ENCODE measurements at places on chromosomes 16 and 17. TPM values are rescaled to one million over a fixed set of nuclear protein-coding genes. Genes with fewer than 3 reads are reported as not detected.

IRX6 gene
- total RNA-seq: 3.6 TPM

TMEM98 gene
- 138 TPM for total RNA-seq

EXOC3L1 gene
- total RNA-seq: 1.1 TPM

MEOX1 gene
- total RNA-seq: 2.6 TPM

NUFIP2 gene
- total RNA-seq: 35.8 TPM

STH gene
- total RNA-seq: not detected

HP gene
- 61.9 TPM for total RNA-seq

CEP20 gene
- total RNA-seq: 31.8 TPM

NRN1L gene
- 1.4 TPM for total RNA-seq

LHX1 gene
- total RNA-seq: not detected

TM4SF5 gene
- not detected for total RNA-seq

HCRT gene
- not detected for total RNA-seq

- H3K4me1 ChIP-seq: no peaks in the 10 kb centered on the region
- no peak overlapping the region for H3K27ac ChIP-seq
- H3K27me3 ChIP-seq: no peaks in the 10 kb centered on the region
- no peaks in the 10 kb centered on the region for H3K36me3 ChIP-seq
- DNase-seq: no peak
These were observed 150.3 kb downstream of the AATF start for GRCh38 chr17:37098910-37099664.

DNA sequence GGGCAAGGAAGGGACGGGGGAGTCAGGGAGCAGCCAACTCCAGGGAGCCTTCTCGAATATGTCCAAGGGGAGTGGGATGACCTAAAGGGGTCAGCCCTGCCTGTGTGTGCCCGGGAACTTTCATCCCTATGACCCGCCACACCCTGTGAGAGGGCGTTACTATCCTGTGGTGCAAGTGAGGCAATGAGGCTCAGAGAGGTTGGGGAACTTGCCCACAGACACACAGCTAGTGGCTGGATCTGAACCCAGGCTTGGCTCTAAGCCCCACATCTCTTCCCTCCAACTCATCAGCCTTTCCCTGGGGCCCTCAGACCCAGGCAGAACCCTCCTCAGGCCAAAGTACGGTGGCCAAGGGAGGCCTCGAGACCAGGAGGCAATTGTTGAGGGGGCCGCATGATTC, 23.2 kb downstream of the JUP start:
- no peaks in the 10 kb centered on the region for H3K27me3 ChIP-seq
- DNase-seq: no peak
- no peaks in the 10 kb centered on the region for H3K4me1 ChIP-seq

DNA sequence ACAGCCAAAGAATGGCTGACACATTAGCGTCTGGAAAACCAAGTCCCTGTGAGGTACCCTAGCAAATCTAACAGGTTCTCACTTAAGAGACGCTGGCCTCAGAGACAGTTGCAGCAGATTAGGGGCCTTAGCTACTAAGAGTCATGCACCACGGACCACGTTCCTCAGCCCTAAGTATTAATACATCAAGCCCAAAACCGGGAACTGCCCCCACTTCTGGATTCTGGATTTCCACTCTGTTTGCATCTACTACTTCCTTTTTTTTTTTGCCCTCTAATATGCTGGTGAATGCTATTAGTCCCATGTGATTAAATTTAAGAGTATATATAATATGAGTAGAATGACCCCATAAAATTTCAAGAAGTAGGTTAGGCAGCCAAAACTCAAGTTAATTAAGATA, 775 bp upstream of the TERB1 start:
- no peaks in the 10 kb centered on the region for H3K36me3 ChIP-seq
- no peak overlapping the region for H3K27ac ChIP-seq
- no peaks in the 10 kb centered on the region for H3K4me1 ChIP-seq

GRCh38 chr17:13646969-13647542, 45.3 kb upstream of the HS3ST3A1 start:
- no peaks in the 10 kb centered on the region for H3K27me3 ChIP-seq
- no peak overlapping the region for H3K4me3 ChIP-seq
- DNase-seq: no peak
- H3K27ac ChIP-seq: no peak overlapping the region
- no peaks in the 10 kb centered on the region for H3K4me1 ChIP-seq
- H3K36me3 ChIP-seq: no peaks in the 10 kb centered on the region

DNA sequence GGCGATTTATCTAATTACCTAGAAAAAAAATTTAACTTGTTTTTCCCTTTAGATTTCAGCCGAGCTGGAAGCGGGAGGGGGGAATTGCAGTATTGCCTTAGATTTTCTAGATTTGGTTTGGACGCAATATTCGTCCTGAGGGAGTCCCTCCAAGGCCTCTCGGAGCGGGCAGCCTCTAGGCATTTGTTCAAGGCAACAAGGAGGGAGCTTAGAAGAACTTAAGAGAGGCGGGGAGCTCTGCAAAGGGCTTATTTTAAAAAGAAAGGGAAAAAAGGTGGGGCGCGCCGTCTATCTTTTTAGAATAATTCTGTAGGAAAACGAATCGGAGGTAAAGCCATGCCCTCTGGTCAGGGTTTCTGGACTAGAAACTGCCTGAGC, 407 bp upstream of the TMEM94 start:
- no peak for DNase-seq
- H3K4me1 ChIP-seq: peaks cover 9% of the 10 kb centered on the region
- H3K27ac ChIP-seq: peak overlapping the region; percentile 94
- peak overlapping the region; percentile 90 for H3K4me3 ChIP-seq
- no peaks in the 10 kb centered on the region for H3K36me3 ChIP-seq

DNA sequence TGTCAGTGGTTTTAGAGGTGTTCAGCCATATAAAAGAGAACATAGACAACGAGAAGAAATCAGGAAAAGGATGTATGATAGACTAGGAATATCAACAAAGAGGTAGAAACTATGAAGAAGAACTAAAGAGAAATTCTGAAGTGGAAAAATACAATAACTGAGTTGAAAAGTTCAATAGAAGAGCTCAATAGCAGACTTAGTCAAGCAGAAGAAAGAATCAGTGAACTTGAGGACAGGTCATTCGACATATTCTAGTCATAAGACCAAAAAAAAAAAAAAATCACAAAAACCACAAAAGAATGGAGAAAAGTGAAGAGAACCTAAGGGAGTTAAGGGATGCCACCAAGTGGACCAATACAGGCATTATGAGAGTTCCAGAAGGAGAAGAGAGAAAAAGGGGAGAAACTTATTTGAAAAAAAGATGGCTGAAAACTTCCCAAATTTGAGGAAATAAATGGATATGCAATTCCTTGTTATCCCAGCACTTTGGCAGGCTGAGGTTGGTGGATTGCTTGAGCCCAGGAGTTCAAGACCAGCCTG, 321.2 kb downstream of the ABCC12 start:
- no peak overlapping the region for H3K27ac ChIP-seq
- H3K4me1 ChIP-seq: no peaks in the 10 kb centered on the region
- H3K27me3 ChIP-seq: no peaks in the 10 kb centered on the region
- no peaks in the 10 kb centered on the region for H3K36me3 ChIP-seq

DNA sequence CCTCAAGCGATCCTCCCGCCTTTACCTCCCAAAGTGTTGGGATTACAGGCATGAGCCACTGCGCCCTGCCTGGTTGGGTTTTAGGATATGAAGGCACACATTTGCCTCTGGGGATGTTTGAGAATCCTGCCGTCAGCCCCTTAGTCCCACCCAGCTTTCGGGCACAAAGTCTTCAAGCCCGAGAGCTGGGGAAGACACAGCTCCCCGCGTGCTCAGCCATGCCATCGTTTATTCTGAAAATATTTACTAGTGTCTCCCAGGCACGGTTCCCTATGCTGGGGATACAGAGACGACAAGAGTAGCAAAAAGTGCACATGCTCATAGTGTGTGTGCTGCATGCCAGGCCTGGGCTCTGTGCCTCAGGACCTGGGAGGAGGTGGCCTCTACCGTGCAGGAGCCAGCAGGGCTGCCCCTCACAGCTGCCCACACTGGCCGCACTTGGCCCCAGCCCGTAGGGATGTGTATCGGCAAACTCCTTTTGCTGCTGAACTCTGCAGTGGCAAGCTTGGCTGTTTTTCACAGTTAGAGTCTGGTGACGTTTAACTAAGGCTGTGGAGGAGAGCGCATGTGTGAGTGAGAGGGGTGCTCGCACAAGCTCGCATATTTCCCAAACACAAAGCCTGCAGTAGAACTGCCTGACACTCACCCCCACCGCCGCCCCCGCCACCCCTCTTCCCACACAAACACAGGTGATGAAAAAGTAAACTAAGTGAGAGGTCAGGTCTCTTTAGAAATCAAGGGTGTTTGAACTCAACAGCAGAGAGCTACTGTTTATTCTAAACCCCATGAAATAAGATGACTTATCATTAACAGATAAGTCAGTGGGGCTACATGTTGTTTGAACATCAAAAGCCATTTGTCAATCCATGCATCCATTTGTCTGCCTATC, 266.4 kb downstream of the MRTFB start:
- peaks cover 6% of the 10 kb centered on the region for H3K4me1 ChIP-seq
- no peaks in the 10 kb centered on the region for H3K36me3 ChIP-seq
- no peak overlapping the region for H3K27ac ChIP-seq

DNA sequence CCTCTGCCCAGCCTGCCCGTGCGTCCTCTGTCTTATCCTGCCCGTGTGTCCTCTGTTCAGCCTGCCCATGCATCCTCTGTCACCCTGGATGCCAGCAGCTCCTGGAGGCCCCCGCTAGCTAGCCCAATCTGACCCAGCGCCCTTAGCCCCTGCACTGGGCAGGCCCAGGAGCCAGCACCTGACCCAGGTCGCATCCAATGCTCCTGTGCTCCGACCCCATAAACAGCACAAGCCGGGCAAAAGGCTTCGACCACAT, 13.1 kb downstream of the CDH15 start:
- no peak for DNase-seq
- no peak overlapping the region for H3K27ac ChIP-seq
- no peaks in the 10 kb centered on the region for H3K4me1 ChIP-seq
- no peak overlapping the region for H3K4me3 ChIP-seq

- peak overlapping the region; percentile 83 for H3K27ac ChIP-seq
- peaks cover 6% of the 10 kb centered on the region for H3K4me1 ChIP-seq
- DNase-seq: no peak
These were observed 11.9 kb downstream of the PLXDC1 start for GRCh38 chr17:39139561-39139960.

DNA sequence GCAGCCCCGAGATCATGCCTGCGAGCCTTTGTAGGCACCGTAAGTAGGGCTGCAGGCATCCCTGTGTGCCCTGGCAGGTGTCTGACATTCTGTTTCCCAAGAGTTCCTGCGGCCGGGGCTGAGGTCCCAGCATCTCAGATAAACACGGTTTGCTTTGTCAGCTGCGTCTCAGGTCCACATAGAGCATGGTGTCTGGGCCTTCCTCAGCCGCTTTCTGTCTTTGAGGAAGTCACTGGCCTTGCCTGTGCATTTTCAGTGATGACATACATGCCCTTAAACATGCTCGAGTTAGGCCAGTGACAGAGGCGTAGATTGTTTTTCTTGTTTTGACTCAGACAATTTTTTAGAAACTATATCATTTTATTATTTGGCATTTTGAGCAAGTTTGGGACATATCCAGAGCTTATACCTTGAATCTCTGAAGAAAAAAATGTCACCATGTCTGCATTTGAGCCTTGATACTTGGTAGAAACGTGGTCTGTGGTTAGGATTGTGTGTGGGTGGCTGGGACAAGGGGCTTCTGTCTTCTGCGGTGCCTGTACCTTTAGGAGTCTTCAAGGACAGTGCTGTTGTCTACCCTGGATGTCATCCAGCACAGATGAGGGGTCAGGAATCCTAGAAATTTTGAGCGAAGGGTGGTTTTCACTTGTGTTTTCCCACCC, 105.8 kb downstream of the SNX29 start:
- H3K4me3 ChIP-seq: no peak overlapping the region
- H3K27ac ChIP-seq: no peak overlapping the region
- DNase-seq: no peak
- H3K4me1 ChIP-seq: no peaks in the 10 kb centered on the region
- H3K27me3 ChIP-seq: no peaks in the 10 kb centered on the region

DNA sequence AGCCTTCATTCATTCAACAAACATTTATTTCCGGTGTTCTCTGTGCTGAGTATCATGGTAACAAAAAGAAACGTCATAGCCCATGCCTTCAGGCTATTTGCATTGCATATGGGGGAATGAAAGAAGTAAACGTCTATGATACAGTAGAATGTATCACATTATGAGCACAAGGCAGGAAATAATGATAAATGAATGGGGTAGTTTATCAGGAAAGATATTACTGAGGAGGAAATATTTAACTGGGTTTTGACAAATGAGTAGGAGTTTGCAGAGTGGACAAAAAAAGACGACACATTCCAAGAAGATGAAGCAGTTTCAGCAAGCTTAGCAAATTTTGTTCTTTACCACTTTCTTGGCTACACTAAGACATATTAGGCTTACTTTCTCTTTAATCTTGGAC, 1.3 kb upstream of the KRTAP4-7 start:
- no peaks in the 10 kb centered on the region for H3K27me3 ChIP-seq
- DNase-seq: no peak
- H3K4me1 ChIP-seq: no peaks in the 10 kb centered on the region

DNA sequence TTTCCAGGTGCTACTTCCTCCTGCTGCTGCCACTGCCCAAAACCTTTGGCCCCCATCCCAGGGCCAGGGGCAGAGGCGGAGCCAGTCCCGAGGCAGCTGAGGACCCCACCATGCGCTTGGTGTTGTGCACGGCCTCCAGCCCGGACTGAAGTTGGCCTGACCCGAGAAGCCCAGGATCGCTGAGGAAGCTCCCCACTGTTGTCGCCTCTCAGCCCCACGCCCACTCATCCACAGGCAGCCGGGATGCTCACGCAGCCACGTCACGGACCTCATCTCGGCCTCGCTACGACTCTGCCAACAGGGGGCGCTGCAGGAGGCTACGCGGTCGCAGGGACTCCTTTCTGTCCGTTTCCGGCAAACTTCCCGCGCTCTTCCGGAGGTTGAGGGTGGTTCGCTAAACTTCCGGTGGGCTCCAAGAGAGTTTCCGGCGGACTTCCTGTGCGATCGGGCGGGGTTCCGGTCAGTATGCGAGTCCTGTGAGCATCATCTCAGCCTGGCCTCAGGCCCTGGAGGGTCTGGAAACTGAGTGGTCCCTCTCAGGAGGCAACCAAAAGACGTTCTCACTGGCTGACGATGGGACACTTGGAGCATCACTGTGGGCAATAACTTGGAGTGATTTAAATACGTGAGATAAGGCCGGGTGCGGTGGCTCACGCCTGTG, 12.4 kb downstream of the ZG16B start:
- no peaks in the 10 kb centered on the region for H3K36me3 ChIP-seq
- no peaks in the 10 kb centered on the region for H3K27me3 ChIP-seq
- no peak overlapping the region for H3K27ac ChIP-seq
- no peak for DNase-seq
- H3K4me1 ChIP-seq: no peaks in the 10 kb centered on the region
- peak overlapping the region; percentile 2 for H3K4me3 ChIP-seq

GRCh38 chr17:69390795-69391501, 23.5 kb upstream of the MAP2K6 start:
- no peak for DNase-seq
- H3K4me3 ChIP-seq: no peak overlapping the region
- H3K36me3 ChIP-seq: no peaks in the 10 kb centered on the region
- no peak overlapping the region for H3K27ac ChIP-seq
- H3K4me1 ChIP-seq: no peaks in the 10 kb centered on the region

GRCh38 chr17:21196126-21196525, 17.8 kb downstream of the TMEM11 start:
- no peaks in the 10 kb centered on the region for H3K4me1 ChIP-seq
- DNase-seq: no peak
- H3K4me3 ChIP-seq: no peak overlapping the region
- no peaks in the 10 kb centered on the region for H3K36me3 ChIP-seq

GRCh38 chr16:87816507-87817100, 50.8 kb upstream of the KLHDC4 start:
- H3K36me3 ChIP-seq: no peaks in the 10 kb centered on the region
- no peaks in the 10 kb centered on the region for H3K4me1 ChIP-seq
- DNase-seq: no peak
- H3K27me3 ChIP-seq: no peaks in the 10 kb centered on the region
- H3K4me3 ChIP-seq: no peak overlapping the region
- H3K27ac ChIP-seq: no peak overlapping the region
